Activated CD8-positive, alpha-beta memory T cell treated with anti-CD3 and anti-CD28 coated beads, Interleukin-2, amount 50 U/mL, for 48 hours (primary cell): ENCODE measurements at places on chromosomes 4 and X.

GRCh38 chr4:75565481-75565880 is 9.6 kb downstream of the ODAPH start:
- DNase-seq: no peak

- DNase-seq: no peak
Measured at GRCh38 chrX:55648434-55648833, 25.2 kb downstream of the FOXR2 start.

- DNase-seq: no peak
Measured at GRCh38 chr4:31026256-31026655, 306.1 kb downstream of the PCDH7 start.

GRCh38 chr4:61877893-61878292 is 677.8 kb downstream of the ADGRL3 start:
- DNase-seq: no peak

DNA sequence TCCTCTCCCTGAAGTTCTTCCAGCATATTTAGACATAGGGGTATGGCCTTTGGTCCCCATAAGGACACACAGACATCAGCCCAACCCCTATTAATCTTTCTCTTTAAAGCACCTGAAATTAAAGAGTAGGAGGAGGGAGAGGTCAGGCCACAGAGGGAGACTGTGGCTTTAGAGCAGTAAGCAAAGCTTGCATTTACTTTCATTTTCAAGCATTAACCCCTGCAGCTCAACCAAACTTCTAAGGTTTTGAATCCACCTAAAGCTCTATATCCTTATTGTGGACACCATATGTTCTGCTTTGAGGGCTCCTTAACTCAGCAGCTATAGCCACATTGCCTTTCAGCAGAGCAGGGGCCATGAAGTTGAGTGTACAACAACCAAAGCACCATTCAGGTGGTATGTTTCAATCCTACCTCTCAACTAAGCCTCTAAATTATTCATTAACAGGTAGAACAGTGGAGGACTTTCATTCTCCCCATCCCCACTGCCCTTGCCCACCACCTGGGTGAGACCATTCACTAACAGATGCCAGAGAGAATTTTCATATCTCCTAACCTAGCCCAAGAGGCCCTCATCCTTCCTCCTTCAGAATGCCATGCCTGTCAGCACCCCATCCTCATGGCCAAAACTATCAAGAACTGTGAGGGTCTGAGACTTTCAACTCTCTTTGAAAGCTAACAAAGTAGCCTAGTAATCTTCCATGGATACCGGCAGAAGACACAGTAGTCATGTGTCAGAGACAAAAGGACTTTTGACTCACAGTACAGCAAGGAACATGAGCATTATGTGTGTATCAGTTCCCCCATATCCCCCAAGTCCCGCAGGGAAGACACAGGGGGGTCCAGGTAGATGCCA is 20.8 kb downstream of the LIN54 start:
- DNase-seq: no peak

- no peak for DNase-seq
Measured at GRCh38 chrX:115330498-115331168, 41.1 kb downstream of the LUZP4 start.

- DNase-seq: peak; percentile 62
Measured at GRCh38 chrX:154019061-154019621, 561 bp downstream of the IRAK1 start.

GRCh38 chr4:145891958-145892357 is 46.7 kb downstream of the ZNF827 start:
- no peak for DNase-seq

DNA sequence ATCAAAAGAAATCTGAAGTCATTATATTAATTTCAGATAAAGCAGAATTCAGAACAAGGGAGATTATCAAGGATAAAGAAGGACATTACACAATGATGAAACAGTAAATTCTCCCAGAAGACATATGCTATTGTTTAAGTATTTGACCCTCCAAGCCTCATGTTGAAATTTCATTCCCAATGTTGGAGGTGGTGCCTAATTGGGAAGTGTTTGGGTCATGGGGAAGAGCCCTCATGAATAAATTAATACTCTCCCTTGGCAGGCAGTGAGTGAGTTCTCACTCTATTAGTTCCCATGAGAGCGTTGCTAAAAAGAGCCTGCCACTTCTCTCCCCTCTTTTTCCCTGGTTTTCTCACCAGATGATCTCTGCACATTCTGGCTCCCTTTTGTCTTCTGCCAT is 249.9 kb upstream of the GRIA3 start:
- DNase-seq: no peak

GRCh38 chr4:74205046-74205445 is 47.1 kb downstream of the MTHFD2L start:
- no peak for DNase-seq

- DNase-seq: no peak
Measured at GRCh38 chrX:69153060-69153730, 12.1 kb downstream of the PJA1 start.

DNA sequence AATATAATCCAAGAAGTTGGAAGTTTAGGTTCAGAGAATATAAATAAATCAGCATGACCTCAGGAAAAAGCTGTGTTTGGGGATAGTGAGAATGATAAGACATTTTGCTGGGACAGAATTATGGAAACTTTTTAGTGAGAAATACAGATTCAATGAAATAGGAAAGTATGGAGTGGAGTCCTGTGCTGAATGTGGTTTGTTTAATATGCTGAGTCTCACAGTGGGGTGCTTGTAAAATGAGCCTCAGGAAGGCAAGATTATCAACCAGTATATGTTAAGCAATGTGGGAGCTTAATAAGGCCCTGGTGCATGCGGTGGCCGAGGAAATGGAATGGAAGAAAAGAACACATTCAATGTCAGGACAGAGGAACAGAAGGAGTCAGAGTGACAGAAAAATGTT is 1554.7 kb upstream of the TENM3 start:
- DNase-seq: no peak

DNA sequence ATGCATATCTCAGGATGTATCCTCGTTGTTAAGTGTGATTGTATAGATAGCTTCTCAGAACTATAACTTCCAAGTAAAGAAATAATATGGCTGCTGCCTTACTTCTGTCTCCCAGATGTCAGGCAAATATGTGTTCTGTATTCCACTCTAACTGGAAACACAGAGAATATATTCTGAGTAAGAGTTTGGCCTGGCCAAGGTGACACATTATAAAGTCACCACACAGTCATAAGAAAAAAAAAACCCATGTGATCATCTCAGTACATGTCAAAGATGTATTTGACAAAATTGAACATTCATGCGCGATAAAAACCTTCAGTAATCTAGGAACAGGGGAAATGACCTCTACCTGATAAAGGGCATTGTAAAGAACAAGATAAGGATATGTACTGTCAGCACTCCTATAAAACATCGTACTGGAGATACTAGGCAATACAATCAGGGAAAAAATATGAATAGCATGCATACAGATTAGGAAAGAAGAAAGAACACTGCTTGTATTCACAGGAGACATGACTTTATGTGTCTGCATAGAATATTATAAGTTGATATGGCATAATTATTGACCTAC is 207.1 kb downstream of the ZNF330 start:
- no peak for DNase-seq

- DNase-seq: no peak
Measured at GRCh38 chr4:113537628-113538027, 223.9 kb downstream of the CAMK2D start.

- no peak for DNase-seq
Measured at GRCh38 chrX:28205905-28206304, 224.7 kb upstream of the DCAF8L1 start.

DNA sequence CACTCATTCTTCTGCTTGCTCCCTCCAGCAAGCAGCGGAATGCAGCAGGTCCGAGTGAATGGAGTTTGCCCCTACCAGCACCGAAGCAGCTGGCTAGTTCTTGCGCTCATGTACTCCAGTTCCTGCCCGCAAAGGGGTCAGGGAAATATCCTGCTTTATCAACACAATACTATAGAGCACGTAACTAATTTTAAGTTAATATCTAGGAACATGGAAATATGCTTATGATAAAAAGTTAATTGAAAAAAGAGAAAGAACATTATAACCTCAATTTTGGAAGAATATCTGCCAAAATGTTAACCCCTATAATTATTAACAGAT is 195.6 kb downstream of the SNCA start:
- DNase-seq: no peak
